ENCODE measurements at places on chromosomes 1 and 21.

- no peak for DNase-seq
Measured at GRCh38 chr1:24190983-24191461, 3.9 kb upstream of the IFNLR1 start.

DNA sequence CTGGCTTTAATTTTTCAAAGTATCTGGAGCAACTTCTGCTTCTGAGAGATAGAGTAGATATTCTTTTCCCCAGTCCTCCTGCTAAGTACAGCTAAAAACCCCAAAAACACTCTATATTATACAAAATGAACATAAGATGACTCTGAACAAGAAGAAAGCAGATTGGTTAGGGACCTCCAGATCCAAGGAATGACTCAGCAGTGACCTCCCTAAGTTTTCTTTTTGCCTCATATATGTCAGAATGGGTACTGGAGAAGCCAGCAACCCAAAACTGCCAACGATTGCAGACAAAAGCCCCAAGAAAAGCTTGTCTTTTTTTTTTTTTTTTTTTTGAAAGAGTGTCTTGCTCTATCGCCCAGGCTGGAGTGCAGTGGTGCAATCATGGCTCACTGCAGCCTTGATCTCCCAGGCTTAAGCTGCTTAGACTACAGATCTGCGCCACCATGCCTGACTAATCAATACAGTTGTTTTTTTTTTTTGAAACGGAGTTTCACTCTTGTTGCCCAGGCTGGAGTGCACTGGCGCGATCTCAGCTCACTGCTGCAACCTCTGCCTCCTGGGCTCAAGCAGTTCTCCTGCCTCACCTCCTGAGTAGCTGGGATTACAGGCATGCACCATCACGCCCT, 22.7 kb downstream of the NDUFS5 start:
- DNase-seq = peak; percentile 30

DNA sequence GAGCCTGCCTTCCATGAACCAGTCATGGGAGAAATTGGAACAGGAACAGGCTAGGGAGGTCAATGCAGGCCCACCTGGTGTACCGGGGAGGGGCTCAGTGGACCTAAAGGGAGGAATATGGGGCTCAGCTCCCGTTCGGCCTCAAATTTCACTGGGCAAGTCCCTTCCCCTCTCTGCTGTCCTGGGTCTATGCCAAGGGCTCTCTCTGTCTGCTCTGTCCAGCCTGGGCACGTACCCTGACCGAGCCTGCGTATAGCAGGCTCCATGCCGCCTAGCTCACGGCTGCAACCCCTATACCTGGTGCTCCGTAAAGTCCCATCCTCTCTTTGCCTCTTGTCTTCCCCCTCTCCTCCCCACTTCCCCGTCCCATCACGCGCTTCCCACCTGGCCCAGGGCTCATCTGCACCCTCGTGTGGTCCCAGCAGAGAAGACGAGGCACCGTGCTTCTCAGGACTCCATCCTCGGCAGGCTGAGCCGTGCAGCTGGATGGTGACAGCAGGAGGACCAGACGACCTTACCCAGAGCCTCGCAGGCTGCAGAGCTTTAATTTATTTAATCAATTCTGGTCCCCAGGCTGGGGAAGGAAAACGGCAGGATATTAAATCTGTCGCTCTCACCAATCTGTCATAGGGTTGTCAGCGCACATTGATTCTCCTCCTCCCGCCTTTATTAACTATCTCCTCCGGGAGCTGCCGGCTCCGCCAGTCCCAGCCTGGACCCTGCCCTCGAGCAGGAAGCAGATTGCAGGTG, 25.0 kb upstream of the DISP3 start:
- no peak for DNase-seq

GRCh38 chr1:12014141-12014991, 4.9 kb upstream of the MIIP start:
- DNase-seq = peak; percentile 64

DNA sequence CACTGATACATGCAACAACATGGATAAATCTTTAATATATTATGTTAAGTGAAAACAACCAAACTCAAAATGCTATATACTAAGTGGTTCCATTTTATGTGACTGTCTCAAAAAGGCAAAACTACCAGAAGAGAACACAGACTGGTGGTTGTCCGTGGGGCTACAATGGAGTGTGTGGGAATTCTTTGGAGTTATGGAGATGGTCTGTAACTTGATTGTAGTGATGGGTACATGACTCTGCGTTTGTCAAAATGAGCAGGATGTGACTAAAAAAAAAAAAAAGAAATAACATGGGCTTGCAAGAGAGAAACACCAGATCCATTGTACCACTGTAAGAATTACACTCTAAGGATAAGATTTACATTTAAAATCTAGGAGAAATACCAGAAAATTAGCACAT, 52.2 kb upstream of the KIAA1614 start:
- no peak for DNase-seq

- DNase-seq = no peak
Measured at GRCh38 chr1:59143811-59144210, 153.1 kb upstream of the FGGY start.

DNA sequence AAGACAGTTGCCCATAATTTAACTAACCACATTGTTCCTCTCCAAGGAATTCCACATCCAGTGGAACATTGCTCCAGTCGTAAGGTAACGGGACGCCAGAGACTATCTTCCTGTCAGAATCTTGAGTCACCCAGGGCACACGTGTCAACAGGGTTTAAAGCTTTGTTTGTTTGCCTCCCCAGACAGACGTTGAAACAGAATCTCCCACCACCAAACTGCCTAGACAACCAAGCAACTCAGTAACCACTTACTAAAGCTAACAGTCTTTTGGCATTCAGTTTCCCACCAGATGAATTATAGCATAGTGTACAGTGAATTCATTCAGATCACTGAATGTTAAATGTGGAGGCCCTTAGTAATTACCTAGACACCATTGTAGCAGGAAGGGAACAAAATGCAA, 439.5 kb downstream of the PLPP3 start:
- no peak for DNase-seq

GRCh38 chr1:205441318-205441633, 14.6 kb downstream of the BLACAT1 start:
- no peak for DNase-seq

DNA sequence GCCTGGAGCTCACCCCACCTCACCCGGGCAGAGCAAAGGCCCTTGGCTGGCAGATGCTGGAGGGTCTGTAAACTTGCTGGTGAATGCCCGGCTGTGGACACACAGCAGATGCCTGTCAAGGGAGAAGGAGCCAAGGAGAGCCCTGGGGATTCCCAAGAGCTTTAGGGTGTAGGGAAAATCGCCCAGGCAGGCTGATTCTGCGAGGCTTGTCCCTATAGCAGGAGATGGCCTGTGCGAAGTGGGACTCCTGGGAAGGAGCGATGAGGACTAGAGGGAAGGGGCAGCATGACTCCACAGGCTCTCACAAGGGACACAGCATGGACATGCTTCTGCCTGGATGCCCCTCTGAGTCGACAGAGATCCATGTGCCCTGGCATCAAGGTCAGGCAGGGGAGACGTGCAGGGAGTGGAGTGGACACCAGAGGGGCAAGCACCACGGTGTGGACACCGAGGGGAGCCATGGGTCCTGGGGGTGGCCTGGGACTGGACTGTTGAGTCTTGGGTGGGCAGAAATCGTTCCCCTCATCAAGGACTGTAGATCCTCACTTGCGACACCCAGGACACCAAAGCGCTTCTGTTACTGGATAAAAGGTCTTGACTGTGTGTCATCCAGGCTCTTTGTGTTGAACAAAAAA, 71.4 kb upstream of the ABCG1 start:
- no peak for DNase-seq

DNA sequence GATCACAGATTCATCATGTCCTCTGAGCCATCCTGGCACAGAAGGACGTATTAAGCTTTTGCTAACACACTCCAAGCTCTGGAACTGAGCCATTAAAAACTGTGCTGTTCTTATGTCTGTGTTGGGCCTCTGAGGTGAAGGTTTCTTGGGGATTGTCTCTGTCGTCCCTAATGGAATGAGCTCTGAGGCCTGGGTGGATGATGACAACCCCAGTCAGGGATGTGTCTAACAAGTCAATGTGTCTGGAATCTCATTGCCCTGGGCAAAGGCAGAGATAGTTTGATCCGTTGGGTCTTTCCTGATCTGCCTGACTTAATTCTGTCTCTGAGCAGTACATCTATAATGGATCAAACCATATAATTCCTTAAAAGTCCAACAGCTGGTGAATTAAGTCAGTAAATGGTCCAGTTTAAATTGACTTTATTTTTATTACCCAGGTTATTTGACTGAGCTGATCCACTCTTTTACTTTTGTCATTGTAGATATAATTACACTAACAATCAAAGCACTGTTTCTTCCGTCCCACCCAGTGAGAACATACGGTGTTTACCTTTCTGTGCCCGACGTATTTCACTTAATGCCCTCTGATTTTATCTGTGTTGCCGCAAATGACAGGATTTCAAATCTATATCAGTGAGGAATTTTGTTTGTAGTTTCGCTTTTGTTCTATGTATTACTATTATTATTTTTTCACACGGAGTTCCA, 38.8 kb upstream of the OR2B11 start:
- peak; percentile 1 for DNase-seq
